GM03348 (cell line): ENCODE measurements at places on chromosomes 1 and 21.

GRCh38 chr1:9129266-9130041 lies 552 bp upstream of the GPR157 start:
- peak; percentile 85 for DNase-seq

GRCh38 chr1:90717356-90717664 lies 208 bp upstream of the BARHL2 start:
- no peak for DNase-seq

- DNase-seq, result no peak
Measured at GRCh38 chr1:116203920-116204319, 92.7 kb downstream of the MAB21L3 start.

- DNase-seq, result no peak
Measured at GRCh38 chr1:227191607-227192006, 126.7 kb downstream of the CDC42BPA start.

DNA sequence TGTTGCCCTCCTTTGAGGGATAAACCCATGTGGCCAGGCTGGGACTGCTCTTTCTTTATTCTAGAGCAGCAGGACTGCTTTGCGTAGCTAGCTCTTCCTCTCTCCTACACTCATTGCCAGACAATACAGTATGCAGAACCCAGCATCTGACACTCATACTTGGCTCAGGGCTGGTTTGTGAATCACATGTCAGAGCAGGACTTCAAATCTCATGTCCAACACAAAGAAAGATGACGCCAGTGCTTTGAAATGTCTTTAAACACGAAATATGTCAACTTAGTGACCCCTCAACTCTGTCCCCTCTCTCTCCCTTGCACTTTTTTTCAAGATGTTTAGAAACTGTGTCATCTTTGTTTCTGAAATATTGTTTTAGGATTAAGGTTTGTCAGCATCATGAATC lies 135.0 kb downstream of the TGFB2 start:
- DNase-seq, result no peak

GRCh38 chr1:21539933-21540332 lies 30.7 kb downstream of the ALPL start:
- peak; percentile 33 for DNase-seq

GRCh38 chr1:184851822-184852746 lies 97.4 kb upstream of the EDEM3 start:
- no peak for DNase-seq

GRCh38 chr21:46111857-46112724 lies 14.2 kb downstream of the COL6A2 start:
- DNase-seq, result peak; percentile 6

GRCh38 chr1:70768216-70768615 lies 279.4 kb downstream of the PTGER3 start:
- no peak for DNase-seq

- DNase-seq, result no peak
Measured at GRCh38 chr1:213623862-213624261, 363.9 kb upstream of the PROX1 start.

DNA sequence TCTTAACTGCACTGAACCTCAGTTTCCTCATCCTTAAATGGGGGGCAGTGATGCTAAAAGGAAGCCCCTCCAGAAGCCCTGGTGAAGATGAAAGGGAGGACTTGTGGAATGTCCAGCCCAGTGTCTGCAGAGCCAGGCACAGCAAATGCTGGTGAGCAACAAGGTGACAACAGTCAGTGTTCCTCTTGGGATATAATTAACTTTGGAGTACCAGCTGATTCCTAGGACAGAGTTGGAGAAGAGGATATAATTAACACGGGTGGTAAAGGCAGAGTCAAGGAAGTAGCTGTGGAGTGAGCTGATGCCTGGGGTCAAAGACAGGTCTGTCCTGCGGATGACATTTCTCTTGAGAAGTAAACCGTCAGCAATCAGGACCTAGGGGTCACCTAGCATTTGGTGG lies 60.7 kb upstream of the MRPS6 start:
- no peak for DNase-seq

- DNase-seq, result peak; percentile 46
Measured at GRCh38 chr1:1597275-1597930, 2.5 kb downstream of the FNDC10 start.

DNA sequence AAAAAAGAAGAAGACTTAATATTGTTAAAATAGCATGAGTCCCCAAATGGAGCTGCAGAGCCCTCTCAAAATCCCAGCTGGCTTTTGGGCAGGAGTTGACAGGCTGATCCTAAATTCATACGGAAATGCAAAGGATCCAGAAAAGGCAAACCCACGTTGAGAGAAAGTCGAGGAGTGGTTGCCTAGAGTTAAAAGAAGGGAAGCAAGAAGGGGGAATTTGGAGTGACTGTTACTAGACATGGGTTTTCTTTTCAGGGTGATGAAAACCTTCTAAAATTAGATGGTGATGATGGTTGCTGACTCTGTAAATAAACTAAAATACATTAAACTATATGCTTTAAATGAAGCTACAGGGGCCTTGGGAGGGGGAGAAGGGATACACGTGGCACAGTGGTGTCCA lies 1.6 kb downstream of the DNMT3L start:
- no peak for DNase-seq

GRCh38 chr1:114024049-114024448 lies 44.8 kb downstream of the OLFML3 start:
- DNase-seq, result no peak

DNA sequence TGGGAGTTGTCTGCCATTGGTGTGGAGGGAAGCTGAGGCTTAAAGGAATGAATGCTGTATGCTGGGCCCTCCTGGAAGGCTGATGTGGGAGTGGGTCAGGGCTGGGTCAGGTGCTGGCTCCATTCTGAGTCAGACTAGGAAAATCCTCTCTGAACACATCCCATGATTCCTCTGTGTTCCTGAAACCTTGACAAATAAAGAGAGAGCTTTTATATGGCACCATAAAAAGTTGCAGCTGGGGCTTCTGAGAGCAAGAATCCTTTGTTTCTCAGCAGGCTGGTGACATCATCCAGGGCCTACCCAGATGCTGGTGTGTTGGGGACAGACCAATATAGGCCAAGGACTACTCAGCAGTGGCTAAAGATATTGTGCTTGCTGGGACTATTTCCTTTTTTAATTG lies 27.8 kb upstream of the NFASC start:
- peak; percentile 11 for DNase-seq

DNA sequence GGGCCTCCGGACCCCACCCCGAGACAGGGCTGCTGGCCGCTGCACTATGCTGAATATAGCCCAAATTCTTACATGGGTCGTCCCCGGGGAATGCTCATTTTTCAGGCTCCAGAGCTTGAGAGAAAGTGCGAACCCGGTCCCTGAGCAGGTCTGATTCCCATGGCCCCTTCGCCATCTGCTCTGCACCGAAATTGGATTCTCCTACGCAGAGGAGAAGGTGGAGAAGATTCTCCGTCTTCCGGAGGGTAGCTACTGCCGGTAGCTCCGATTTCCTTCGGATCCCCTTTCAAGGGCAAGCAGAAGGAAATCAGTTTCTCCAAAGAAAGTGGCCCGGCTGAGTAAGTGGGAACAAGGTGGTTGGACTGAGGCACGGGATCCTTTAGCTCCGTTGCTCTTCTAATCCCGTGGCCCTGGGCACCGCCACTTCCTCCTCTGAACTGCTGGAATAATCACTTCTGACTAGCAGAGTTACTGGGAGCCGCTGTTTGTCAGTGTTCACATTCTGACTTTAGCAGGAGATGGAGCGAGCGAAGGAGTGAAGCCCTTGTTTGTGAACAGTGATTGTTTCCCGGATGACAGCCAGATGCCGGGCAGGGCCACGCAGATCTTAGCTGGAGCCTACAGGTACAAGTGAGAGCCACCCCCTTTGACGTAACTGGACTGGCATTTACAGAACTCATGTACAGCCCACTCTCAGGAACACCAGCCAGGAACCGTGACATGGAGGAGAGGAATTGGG lies 1.1 kb upstream of the ZNF496 start:
- peak; percentile 36 for DNase-seq

- DNase-seq, result no peak
Measured at GRCh38 chr1:3672231-3672970, 20.1 kb downstream of the TP73 start.

DNA sequence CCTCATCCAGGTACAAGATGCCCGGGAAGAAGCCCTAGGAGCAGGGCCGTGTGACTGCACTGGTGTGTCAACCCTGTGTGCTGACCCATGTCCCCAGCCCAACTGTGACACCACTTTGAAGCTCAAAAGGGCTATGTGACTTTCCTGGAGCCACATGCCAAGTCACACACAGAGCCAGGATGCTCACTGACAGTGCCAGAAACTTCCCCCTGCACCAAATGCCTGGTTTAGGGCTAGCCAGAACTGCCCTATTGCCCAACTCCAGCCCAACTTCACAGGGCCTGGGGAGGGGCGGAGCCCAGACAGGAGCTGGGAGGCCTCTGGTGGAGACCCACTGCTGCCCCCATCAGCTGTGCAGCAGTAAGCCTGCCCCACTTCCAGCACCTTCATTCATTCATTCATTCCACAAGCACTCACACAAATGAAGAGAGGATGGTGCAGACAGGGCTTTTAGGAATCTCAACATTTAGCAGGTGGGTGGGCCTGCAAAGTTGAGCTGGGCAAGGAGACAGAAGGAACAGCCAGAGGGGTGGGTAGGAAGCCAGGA lies 36.7 kb downstream of the KCNQ4 start:
- DNase-seq, result no peak

- no peak for DNase-seq
Measured at GRCh38 chr1:79819140-79819539, 812.6 kb upstream of the ADGRL4 start.

GRCh38 chr1:8394456-8395321 lies 76.8 kb downstream of the SLC45A1 start:
- peak; percentile 60 for DNase-seq

DNA sequence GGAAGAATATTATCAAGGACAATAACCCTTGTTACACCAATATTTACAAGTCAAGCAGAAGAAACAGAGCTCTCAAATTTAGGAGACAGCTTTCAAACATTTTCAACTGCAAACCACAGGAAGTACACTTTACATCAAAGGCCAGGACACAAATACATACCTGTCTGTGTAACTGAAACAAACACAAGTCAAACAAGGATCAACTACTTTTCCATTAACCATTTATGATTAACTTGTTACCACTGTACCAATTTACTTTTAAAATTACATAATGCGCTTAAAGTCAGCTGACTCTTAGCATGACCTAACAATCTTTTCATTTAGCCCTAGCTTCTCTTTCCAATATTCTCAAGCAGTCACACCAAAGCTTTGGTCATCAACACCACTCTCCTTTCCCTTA lies 43.5 kb downstream of the TRIM33 start:
- no peak for DNase-seq

- DNase-seq, result no peak
Measured at GRCh38 chr1:115867216-115867615, 26.3 kb upstream of the NHLH2 start.

GRCh38 chr1:243725846-243726245 lies 124.2 kb downstream of the AKT3 start:
- DNase-seq, result no peak

GRCh38 chr1:36988741-36989193 lies 45.5 kb downstream of the GRIK3 start:
- no peak for DNase-seq

- no peak for DNase-seq
Measured at GRCh38 chr1:75870951-75871350, 61.3 kb downstream of the ASB17 start.

DNA sequence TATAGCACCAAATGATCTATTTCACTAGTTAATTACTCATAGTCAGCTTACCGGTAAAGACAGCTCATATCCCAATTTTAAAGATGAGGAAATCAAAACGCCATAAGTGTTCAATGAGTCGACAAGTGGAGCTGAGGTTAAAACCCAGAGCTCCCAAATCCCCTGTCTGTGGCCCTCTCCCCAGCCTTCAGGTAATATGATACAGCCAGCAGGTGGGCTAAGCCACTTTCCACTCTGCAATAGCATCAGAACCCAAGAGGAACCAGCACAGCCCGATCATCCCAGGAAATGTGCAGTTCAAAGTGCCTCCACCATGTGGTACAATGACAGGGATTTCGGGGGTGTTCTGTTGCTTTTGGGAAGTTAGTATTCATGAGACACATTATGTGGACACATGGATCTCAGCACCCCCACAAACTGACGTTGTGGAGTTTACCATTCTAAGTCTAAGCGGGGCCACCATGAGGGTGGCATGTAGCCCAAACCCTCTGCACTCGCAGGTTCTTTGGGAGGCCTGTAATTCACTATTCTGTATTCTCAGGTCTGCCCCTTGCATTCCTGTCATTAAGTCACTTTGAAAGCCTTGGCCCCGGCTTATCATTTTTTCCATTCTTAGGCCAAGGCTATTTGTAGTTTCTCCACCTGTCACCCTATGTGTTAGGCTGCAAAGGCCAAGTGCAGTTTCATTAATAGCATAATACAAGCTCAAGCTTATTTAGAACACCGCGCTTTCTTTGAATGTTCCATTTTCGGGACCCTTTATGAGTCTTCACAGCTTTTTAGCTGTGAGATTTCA lies 26.3 kb upstream of the ACTN2 start:
- no peak for DNase-seq
